ENCODE measurements at places on chromosomes 16 and 17. TPM values are rescaled to one million over a fixed set of nuclear protein-coding genes. Genes with fewer than 3 reads are reported as not detected.

The CCL4 gene
- total RNA-seq, result not detected

The EVPLL gene
- total RNA-seq, result not detected

The INCA1 gene
- 0.69 TPM for total RNA-seq

The KCNG4 gene
- total RNA-seq, result not detected

The CBX2 gene
- 1.5 TPM for total RNA-seq

The RNF43 gene
- 2.3 TPM for total RNA-seq

The GPR179 gene
- total RNA-seq, result under 0.01 TPM

The NATD1 gene
- 13.4 TPM for total RNA-seq

The HS3ST2 gene
- total RNA-seq, result not detected

The GRIN2A gene
- total RNA-seq, result 0.87 TPM

The NKD1 gene
- total RNA-seq, result not detected

The SLC5A11 gene
- total RNA-seq, result not detected

The TERF2IP gene
- 35.7 TPM for total RNA-seq

The DNAI2 gene
- not detected for total RNA-seq

The AOC2 gene
- 0.70 TPM for total RNA-seq

The EIF3CL gene
- 94.5 TPM for total RNA-seq

The RNF135 gene
- total RNA-seq, result 11.9 TPM

The C16orf46 gene
- total RNA-seq, result 1.7 TPM

The CDH13 gene
- total RNA-seq, result 22.9 TPM

Measured in renal cortical epithelial cell (primary cell).